ENCODE measurements at places on chromosomes 5 and 9. TPM values are rescaled to one million over a fixed set of nuclear protein-coding genes. Genes with fewer than 3 reads are reported as not detected.
A peak's percentile ranks its signal among the peaks of the same experiment; 100 is the strongest.

BNC2 gene
- total RNA-seq, result not detected

DNA sequence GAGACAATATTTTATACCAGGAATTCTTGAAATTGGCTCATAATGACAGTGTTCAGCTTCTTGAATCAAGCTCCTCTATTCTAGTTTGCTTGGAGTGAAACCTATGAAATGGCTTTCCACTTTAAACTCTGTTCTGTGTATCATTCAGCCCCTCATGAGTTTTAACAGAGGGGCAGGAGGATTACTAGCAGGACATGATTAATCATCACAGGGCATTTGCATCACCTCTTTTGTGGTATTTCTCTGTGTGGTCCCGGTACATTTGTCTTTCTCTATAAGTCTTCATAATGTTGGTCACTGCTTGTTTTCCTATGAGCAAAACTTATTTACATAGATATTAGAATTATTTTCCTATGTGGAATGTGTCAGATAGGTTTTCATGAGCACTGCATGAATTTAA is 21.2 kb downstream of the CAST start:
- peaks cover 15% of the 10 kb centered on the region for H3K36me3 ChIP-seq
- no peak for DNase-seq
- no peaks in the 10 kb centered on the region for H3K27me3 ChIP-seq
- H3K27ac ChIP-seq, result no peak overlapping the region
- H3K4me3 ChIP-seq, result no peak overlapping the region

GRCh38 chr5:180555168-180555921 is 36.0 kb downstream of the SCGB3A1 start:
- DNase-seq, result no peak
- peaks cover 51% of the 10 kb centered on the region for H3K36me3 ChIP-seq
- H3K4me3 ChIP-seq, result no peak overlapping the region
- no peak overlapping the region for H3K27ac ChIP-seq
- H3K27me3 ChIP-seq, result no peaks in the 10 kb centered on the region

- DNase-seq, result peak; percentile 1
- peaks cover 8% of the 10 kb centered on the region for H3K4me1 ChIP-seq
- no peaks in the 10 kb centered on the region for H3K27me3 ChIP-seq
- H3K36me3 ChIP-seq, result no peaks in the 10 kb centered on the region
- H3K4me3 ChIP-seq, result no peak overlapping the region
Measured at GRCh38 chr5:31770998-31771397, 132.1 kb downstream of the PDZD2 start.

DNA sequence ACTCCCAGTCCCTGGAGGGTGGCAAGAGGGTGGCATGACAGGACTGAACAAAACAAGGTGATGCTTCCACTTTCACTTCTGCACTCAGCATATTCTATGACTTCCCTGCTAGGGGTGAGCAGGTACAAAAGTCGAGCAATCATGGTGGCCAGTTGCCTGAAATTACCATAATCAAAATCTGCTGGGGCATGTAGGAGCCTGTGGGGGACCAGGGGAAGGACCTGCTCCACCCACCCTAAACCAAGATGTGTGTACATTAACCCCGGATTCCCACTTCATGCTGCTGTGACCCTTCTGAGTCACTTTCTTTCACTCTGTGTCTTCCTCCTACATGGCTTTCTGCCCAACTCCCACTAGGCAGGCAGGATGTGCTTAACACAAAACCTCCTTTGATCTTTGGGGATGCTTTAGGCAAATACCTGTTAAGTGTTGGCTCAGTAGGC is 73.3 kb upstream of the PHF24 start:
- no peak overlapping the region for H3K4me3 ChIP-seq
- H3K4me1 ChIP-seq, result no peaks in the 10 kb centered on the region
- peak; percentile 46 for DNase-seq
- H3K27ac ChIP-seq, result no peak overlapping the region
- H3K27me3 ChIP-seq, result peaks cover 3% of the 10 kb centered on the region
- no peaks in the 10 kb centered on the region for H3K36me3 ChIP-seq

- no peaks in the 10 kb centered on the region for H3K36me3 ChIP-seq
- peaks cover 8% of the 10 kb centered on the region for H3K27me3 ChIP-seq
- no peaks in the 10 kb centered on the region for H3K4me1 ChIP-seq
Measured at GRCh38 chr5:39689919-39690318, 265.1 kb upstream of the DAB2 start.

- no peak overlapping the region for H3K4me3 ChIP-seq
- H3K36me3 ChIP-seq, result no peaks in the 10 kb centered on the region
- no peaks in the 10 kb centered on the region for H3K27me3 ChIP-seq
- no peaks in the 10 kb centered on the region for H3K4me1 ChIP-seq
- H3K27ac ChIP-seq, result no peak overlapping the region
- no peak for DNase-seq
Measured at GRCh38 chr9:101138509-101138908, 110.0 kb downstream of the PLPPR1 start.

GRCh38 chr5:1763960-1764605 is 35.6 kb downstream of the MRPL36 start:
- no peaks in the 10 kb centered on the region for H3K27me3 ChIP-seq
- DNase-seq, result no peak
- no peaks in the 10 kb centered on the region for H3K36me3 ChIP-seq
- no peaks in the 10 kb centered on the region for H3K4me1 ChIP-seq
- no peak overlapping the region for H3K27ac ChIP-seq

DNA sequence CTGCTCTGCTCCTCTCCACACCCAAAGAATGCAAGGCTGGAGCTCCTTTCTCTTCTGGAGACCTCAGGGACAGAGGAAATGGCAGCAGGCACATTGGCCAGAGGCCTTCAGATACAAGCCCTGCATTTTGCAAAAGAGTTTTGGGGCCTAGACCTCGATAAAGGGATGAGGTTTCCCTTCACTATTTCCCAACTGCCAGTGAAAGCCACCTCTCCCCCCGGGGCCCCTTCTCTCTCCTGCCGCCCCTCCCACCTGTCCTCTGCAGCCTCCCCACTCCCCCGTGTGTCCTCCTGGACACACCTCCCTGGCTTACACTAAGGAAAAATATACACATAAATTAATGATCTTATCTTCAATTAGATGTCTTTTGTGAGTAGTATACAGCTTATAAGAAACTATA is 21.3 kb upstream of the LMNB1 start:
- no peak overlapping the region for H3K27ac ChIP-seq
- H3K36me3 ChIP-seq, result no peaks in the 10 kb centered on the region
- no peak for DNase-seq
- no peak overlapping the region for H3K4me3 ChIP-seq

FCN2 gene
- not detected for total RNA-seq

DNA sequence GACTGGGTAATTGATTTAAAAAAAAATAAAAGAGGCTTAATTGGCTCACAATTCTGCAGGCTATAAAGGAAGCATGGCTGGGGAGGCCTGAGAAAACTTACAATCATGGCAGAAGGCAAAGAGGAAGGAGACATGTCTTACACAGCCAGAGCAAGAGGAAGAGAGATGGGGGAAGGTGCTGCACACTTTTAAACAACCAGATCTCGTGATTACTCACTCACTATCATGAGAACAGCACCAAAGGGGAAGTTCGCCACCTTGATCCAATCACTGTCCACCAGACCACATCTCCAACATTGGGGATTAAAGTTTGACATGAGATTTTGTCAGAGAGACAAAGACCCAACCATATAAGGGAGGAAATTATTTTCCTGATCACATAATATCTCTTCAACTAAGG is 138.8 kb upstream of the NR4A3 start:
- no peaks in the 10 kb centered on the region for H3K36me3 ChIP-seq
- peaks cover 7% of the 10 kb centered on the region for H3K27me3 ChIP-seq
- H3K27ac ChIP-seq, result no peak overlapping the region
- DNase-seq, result no peak
- H3K4me1 ChIP-seq, result no peaks in the 10 kb centered on the region

DNA sequence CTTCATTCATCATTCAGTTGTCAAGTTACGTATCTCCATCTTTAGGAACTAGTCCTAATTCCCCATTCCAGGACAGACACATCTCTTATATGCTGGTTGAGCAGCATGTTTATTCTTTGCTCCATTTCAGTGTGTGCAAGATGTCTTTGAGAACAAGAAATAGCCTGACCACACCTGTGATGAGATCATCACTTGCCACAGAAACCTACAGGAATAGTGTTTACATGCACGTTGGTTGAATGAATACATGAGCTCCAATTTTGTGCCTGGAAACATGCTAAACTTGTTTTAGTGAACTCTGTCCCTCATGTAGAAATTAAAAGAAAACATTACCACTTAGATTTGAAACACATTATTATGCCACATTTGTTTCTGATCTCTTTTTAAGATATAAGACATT is 489.1 kb downstream of the CDH18 start:
- no peaks in the 10 kb centered on the region for H3K4me1 ChIP-seq
- no peak for DNase-seq

GRCh38 chr5:96195123-96195522 is 233.5 kb upstream of the ELL2 start:
- H3K4me1 ChIP-seq, result no peaks in the 10 kb centered on the region
- H3K4me3 ChIP-seq, result no peak overlapping the region
- no peak overlapping the region for H3K27ac ChIP-seq
- peaks cover 1% of the 10 kb centered on the region for H3K27me3 ChIP-seq
- H3K36me3 ChIP-seq, result no peaks in the 10 kb centered on the region
- no peak for DNase-seq

TAS2R1 gene
- not detected for total RNA-seq

Measured in CD4-positive, CD25-positive, alpha-beta regulatory T cell (primary cell).